Stimulated activated CD4-positive, alpha-beta T cell treated with anti-CD3 and anti-CD28 coated beads, Interleukin-4, amount 100 ng/mL, for 1 hour (primary cell): ENCODE measurements at places on chromosomes 4 and X.

DNA sequence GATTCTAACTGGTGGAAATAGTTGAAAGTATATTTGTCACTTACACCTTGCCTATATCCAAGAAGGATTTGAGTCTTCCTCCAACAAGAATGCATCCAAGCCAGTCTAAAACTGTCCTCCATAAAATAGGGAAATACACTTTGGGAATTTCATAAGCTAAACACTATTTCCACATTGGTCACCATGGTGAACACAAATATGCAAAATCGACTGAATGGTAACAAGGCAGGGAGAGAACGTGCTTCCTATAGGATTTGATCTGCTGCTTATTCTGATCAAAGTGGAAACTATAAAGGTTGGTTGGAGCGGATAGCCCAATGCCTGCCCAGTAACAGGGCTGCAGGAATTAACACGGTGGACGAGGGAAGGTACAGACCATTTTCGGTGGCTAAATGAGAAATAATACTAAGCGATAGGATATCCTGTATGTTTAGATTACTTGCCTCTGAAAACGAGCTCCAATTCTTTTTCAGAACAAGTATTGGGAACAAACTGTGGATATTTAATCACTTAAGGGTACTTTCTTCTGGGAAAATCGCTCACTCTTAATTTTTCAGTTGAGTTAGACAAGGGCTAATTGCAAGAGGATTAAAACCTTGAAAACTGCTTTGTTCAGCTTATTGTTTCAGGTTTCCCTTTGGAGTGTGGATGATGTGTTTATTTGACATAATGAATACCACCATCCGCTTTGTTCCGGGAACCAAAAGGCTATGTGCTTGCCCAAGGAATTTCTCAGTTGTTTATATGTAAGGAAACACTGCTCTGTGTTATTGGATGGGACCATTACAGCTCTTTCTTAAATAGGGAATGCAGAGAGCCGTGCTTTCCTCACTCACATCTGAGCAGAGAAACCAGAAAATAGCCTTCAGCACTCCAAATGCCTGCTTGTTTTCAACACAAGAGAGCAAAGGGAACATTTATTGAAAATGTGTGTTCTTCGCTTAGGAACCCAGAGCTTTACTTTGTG is 194.4 kb downstream of the CBR4 start:
- DNase-seq = no peak

- no peak for DNase-seq
Observed at GRCh38 chrX:8190341-8190830, 19.3 kb upstream of the VCX2 start.

GRCh38 chrX:12080265-12080664 is 58.0 kb upstream of the FRMPD4 start:
- no peak for DNase-seq

- DNase-seq = no peak
Observed at GRCh38 chr4:88130003-88130402, 28.4 kb downstream of the ABCG2 start.

DNA sequence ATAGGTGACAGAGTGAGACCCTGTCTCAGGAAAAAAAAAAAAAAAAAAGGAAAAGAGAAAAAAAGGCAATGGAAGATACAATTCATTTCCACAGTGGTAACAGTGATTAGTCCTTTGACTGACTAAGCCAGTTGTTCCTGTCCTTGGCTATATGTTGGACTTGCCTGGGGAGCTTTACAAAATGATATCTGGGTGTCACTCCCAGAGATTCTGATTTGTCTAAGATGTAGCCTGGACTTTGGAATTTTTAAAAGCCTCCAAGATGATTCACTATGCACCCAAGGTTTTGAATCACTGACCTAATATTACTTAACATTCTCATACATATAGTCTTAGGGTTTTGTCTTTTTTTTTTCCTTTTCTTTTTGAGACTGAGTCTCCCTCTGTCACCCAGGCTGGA is 16.9 kb downstream of the HELQ start:
- DNase-seq = no peak

DNA sequence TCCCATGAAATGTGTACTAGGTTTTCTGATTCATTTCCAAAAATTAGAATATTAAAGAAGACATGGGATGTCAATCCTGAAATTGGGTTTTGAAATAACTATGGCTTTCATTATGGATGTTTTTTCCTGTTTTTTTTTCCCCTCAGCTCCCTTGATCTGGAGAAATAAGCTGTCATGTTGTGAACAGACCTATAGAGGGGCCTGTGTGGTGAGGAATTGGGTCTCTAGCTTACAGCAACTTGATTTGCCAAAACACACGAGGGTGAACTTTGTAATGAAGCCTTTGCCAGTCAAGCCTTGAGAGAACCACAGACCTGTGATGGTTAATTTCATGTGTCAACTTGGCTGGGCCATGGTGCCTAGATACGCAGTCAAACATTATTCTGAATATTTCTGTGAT is 2413.6 kb downstream of the PCDH7 start:
- no peak for DNase-seq

GRCh38 chr4:111997785-111998184 is 147.5 kb upstream of the FAM241A start:
- no peak for DNase-seq

GRCh38 chr4:169869490-169869889 is 111.7 kb upstream of the HPF1 start:
- no peak for DNase-seq

DNA sequence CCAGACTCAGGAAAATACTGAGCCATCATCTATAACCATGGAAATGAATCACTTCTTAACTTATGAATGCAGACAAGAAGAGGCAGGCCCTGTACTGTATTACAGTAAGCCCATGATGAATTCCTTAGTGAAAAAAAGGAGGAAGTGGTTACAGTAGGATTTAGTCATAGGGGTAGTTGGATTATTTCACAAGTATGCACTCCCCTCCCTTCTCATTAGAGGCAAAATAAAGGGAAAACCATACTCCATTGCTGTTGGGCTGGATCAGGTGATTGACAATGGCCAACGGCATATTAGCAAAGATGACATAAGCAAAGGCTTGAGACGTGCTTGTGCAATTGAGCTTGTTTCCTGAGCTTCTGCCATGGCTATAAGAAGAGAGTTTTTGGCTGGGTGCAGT is 181.1 kb upstream of the PRPS2 start:
- no peak for DNase-seq

GRCh38 chr4:155687380-155687982 is 20.8 kb downstream of the GUCY1A1 start:
- DNase-seq = no peak

- DNase-seq = no peak
Observed at GRCh38 chrX:71912156-71912555, 1.5 kb downstream of the NHSL2 start.

DNA sequence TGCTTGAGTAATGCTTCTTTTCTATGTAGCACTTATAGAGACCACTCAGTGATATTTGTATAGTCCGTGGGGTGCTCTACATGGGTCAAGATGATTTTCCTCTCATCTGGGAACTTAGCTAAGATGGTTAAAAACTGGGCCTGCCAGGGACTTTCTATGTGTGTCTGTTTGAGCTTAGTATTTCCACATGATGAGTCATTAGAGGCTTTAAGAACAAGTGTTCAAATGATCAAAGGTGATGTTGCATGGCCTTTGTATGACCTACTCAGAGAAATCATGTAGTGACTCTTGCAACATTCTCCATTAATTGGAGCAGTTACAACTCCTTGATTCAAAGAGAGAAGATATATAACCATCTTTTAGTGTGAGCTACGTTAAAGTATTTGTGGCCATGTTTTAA is 1480.5 kb upstream of the IGFBP7 start:
- no peak for DNase-seq

DNA sequence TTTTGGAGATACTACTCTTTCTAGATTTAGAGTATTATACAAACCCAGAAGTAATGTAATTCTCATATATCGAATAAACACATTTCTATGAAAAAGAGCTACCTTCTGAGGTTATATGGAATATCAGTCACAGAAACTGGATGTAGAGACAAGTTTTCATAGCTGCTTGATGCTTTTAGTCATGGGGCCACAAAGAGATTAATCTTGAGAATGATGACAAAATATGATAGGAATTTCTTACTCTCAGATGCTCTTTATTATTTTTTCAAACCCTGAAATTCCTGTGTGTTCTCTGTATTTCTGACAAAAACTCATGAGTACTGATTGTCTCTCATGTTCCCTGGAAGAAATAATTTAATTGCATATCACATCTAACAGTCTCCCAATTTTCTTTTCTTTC is 662.5 kb downstream of the RAPGEF2 start:
- no peak for DNase-seq

DNA sequence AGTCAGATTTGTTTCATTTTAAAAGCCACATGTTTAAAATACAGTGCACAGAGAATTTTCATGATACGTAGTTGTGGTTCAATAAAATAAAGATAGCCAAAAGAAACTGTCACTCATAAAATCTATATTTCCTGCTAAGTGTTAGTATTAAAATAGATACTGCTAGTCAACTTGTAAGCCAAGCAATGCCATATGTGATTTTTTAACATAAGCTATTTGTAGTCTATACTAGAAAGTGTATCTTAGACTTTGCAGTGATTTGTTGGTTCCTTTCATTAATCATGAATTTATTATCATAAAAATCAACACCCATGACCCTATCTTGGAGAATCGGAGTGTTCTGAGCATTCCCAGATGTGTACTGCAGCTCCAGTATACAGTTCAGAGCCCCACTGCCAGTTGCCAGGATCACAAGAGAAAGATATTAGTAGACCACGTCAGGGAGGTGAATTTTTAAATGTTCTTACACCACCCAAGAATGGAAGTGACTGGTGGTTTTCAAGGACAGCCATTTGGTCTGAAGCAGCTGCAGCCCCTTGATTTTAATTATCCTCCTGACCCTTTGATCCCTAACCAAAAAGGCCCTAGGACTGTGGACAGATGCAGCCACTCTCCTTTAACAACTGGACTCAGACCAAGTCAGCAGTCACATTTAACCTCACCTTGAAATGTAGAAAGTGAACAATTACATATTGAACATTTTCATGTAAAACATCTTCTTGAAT is 163.1 kb downstream of the PALLD start:
- DNase-seq = no peak

- DNase-seq = no peak
Observed at GRCh38 chrX:108285356-108285755, 152.9 kb downstream of the COL4A6 start.

DNA sequence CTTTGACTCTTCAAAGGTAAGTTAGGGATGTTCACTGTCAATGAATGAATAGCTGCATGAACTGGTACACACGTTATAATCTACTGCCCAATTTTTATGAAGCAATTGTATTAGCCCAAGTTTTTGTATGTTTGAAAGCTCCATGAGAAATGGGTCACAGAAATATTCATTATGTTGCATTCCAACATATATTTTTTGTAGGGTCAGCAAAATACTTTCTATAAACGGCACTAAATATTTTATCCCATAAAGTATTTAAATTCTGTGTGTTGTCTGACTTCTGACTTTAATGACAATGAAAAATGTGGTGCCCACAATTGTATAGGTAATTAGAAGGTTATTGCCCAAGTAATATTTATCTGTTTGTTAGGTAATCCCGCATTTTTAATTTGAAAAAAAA is 466.0 kb downstream of the FAT4 start:
- no peak for DNase-seq

GRCh38 chr4:7717946-7718490 is 221.6 kb downstream of the AFAP1 start:
- no peak for DNase-seq

DNA sequence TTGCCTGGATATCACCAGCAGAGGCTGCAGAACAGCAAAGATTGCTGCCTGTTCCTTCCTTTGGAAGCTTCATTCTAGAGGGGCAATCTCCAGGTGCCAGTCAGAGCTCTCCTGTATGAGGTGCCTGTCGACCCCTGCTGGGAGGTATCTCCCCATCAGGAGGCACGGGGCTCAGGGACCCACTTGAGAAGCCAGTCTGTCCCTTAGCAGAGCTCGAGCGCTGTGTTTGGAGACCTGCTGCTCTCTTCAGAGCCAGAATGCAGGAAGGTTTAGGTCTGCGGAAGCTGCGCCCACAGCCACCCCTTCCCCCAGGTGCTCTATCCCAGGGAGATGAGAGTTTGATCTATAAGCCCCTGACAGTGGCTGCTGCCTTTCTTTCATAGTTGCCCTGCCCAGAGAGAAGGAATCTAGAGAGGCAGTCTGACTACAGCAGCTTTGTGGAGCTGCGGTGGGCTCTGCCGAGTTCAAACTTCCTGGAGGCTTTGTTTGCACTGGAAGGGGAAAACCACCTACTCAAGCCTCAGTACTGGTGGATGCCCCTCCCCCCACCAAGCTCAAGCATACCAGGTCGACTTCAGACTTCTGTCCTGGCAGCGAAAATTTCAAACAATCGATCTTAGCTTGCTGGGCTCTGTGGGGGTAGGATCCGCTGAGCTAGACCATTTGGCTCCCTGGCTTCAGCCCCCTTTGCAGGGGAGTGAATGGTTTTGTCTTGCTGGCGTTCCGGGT is 57.9 kb downstream of the DKK2 start:
- DNase-seq = no peak

DNA sequence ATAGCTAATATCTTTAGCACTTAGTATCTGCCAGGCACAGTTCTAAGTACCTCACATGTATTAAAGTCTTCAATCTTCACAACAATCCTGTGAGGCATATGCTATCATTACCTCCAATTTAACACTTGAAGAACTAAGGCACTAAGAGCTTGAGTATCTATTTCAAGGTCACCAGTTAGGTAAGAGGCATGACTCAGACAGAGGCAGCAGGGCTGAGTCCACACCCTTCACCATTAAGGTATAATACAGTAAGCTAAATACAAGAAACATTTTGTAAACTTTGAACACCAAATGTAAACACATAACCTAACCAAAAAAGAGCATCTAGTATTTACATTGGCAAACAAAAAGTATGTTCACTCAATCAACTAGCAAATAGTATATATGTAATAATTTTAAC is 1410.9 kb downstream of the PCDH18 start:
- DNase-seq = no peak

DNA sequence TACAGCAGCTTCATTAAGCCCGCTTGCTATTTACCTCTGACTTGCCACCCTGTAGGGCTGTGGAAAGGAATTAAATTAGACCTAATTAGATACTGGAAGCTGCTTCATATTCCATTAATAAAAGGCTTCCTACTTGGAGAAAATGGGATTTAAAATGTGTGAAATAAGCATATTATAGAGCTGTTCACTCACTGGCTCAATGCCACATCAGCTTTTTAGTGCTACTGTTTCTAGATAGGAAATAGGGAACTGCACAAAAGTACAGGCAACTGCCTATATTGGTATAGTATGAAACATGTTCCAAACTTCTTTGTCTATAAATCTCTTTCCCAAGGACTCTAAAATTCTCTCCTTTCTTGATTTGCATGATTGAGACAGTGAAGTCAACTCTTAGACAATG is 407.9 kb upstream of the AADAT start:
- DNase-seq = no peak

- no peak for DNase-seq
Observed at GRCh38 chr4:142339053-142339452, 507.0 kb downstream of the INPP4B start.

- DNase-seq = no peak
Observed at GRCh38 chr4:51835079-51835478, 7.9 kb upstream of the DCUN1D4 start.

DNA sequence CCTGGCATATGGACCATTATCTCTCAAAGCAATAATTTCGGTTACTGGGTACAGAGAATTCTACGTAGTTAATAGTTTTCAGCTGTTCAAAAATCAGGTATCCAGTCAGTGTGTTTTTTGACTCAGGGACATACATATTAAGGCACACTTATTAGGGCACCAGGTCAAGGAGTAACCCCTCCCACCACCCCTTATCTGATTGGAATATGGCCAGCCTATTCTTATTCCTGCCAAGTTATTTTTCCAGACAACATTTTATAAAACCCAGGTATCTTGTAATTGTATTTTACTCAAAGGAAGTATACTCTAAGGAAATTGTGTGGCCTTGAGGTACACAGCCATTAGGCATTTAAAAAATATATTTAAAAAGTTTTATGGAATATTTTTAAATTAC is 4.3 kb downstream of the ZFX start:
- no peak for DNase-seq
